ENCODE measurements at places on chromosomes 16 and 17. TPM values are rescaled to one million over a fixed set of nuclear protein-coding genes. Genes with fewer than 3 reads are reported as not detected.

IRF8 gene
- 5.7 TPM for total RNA-seq

- no peaks in the 10 kb centered on the region for H3K4me1 ChIP-seq
- H3K36me3 ChIP-seq: no peaks in the 10 kb centered on the region
- no peak for DNase-seq
- no peak overlapping the region for H3K27ac ChIP-seq
- H3K27me3 ChIP-seq: peaks cover 30% of the 10 kb centered on the region
These were observed 96.2 kb downstream of the PGS1 start for GRCh38 chr17:78474614-78475146.

DNA sequence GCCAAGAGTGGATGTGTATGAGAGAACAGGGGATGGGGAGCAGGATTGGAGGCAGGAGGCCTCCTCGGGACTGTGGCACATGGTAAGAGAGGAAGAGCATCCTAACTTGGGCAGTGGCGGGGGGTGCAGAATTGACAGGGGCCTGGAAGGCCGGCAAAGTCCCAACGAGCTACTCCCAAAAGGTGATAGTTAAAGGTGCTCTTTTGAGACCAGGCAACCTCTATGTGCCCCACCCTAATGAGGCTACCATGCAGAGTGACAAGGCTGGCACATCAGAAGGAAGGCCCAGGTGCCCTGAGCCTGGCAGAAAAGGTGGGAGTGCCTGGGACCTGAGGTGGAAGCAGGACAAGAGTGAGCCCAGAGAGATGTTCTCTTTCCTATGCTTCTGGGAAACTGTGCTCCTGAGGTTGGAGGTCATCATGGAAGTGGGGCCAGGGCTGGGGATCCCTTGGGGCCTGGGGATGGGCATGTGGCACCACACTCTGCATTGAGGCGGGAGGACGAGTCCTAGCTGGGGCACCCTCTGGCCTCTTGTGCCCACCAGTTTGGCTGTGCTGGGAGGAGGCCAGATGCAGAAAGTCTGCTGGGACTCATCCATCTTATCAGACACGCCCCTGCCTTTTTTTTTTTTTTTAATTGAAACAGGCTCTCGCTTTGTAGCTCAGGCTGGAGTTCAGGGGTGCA lies 5.9 kb downstream of the RAB11FIP4 start:
- H3K27me3 ChIP-seq: peaks cover 16% of the 10 kb centered on the region
- H3K36me3 ChIP-seq: no peaks in the 10 kb centered on the region
- H3K4me3 ChIP-seq: no peak overlapping the region
- peak; percentile 61 for DNase-seq

GRCh38 chr17:82536512-82537201 lies 17.1 kb downstream of the FOXK2 start:
- no peak for DNase-seq
- H3K36me3 ChIP-seq: no peaks in the 10 kb centered on the region
- H3K4me1 ChIP-seq: peaks cover 84% of the 10 kb centered on the region
- H3K4me3 ChIP-seq: peak overlapping the region; percentile 27

TBX2 gene
- 2.2 TPM for total RNA-seq

PRCD gene
- total RNA-seq: 1.3 TPM

DNA sequence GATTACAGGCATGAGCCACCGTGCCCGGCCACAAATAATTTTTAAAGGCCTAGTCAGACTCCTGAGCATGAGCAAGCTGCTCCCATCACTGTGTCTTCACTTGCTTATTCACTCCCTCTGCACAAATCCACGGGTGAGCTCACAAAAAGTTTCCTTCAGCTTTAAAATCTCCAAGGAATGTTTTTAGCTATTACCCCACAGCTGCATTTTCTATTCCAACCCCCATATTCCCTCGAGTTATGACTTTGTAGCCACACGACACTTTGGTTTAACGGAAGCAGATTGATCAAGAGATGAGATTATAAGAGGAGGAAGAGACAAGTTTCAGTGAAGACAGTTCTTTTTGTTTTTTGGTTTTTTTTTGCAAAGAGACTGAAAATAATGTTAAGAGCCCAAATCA lies 49.1 kb upstream of the SLC25A19 start:
- DNase-seq: no peak
- H3K27me3 ChIP-seq: no peaks in the 10 kb centered on the region
- H3K4me3 ChIP-seq: no peak overlapping the region
- H3K4me1 ChIP-seq: peaks cover 48% of the 10 kb centered on the region
- H3K27ac ChIP-seq: peak overlapping the region; percentile 10

P2RX1 gene
- 2.1 TPM for total RNA-seq

All from suprapubic skin (tissue), 4 donors.